ENCODE measurements at places on chromosomes 1 and 21. TPM values are rescaled to one million over a fixed set of nuclear protein-coding genes. Genes with fewer than 3 reads are reported as not detected.

Gene GPR37L1
- under 0.01 TPM for total RNA-seq

DNA sequence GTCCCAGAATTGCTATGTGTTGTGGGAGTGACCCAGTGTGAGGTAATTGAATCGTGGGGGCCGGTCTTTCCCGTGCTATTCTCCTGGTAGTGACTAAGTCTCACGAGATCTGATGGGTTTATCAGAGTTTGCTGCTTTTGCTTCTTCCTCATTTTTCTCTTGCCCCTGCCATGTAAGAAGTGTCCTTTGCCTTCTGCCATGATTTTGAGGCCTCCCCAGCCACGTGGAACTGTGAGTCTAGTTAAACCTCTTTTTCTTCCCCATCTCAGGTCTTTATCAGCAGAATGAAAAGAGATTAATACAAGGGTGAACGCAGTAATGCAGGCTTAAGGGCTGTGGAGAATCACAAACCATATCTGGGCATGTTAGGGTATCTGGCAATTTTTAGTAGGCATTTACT is 624.0 kb downstream of the USP25 start:
- DNase-seq, result no peak

DNA sequence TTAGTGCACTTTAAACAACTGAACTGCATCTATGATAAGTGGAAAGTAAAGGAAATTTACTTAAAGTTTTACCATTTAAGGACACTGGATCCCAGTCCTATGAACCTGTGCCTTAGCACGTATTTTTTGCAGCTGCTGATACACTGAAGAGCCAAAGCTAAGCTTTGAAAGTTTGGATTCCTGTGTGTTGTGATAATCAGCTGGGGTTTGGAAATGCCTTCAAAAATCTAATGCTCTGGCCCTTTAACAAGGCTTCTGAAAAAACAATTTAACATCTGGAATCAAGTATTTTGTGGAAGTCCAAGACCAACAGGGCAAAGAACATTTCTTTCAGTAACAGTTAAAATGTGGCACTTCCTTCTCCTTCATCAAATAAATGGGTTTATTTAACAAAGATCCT is 51.8 kb downstream of the DDAH1 start:
- no peak for DNase-seq

DNA sequence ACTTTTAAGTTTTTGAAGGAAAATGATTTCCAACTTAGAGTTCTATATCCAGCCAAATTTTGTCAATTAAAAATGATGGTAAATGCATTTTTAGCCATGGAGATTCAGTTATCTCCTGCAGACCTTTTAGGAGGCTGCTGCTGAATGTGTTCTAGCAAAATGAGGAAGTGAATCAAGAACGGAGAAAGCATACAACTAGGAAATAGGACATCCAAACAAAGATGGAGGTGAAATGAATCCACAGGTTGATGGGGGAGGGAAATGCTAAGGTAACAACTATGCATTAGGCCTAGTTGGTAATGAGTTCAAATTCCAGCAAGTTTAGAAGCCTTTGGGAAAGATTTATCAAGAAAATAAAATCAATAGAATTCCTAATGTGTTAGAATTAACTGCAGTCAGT is 80.5 kb downstream of the FNBP1L start:
- DNase-seq, result no peak
